ENCODE measurements at places on chromosomes 6 and 20.

DNA sequence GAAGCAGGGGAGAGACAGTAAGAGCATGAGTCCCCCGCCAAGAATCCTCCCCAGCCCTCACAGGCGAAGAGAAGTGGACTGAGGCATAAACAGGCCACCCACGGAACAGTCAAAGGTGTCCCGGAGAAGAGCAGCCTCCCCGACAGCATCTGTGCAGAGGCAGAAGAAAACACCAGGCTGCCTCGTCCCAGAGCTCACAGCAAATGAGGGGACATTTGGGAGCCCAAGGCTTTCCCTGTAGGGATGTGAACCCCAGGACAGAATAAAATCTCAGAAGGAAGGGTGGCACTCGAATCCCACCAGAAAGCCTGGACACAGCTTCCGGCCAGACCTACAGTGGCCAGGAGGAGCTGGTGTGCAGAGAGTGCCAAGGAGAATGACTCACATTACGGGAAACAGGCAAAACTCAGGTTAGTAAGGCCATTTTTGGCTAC, 90.4 kb downstream of the DLL1 start:
- no peak for DNase-seq

GRCh38 chr20:3577366-3577765, 85.8 kb downstream of the GFRA4 start:
- DNase-seq, result no peak

- DNase-seq, result no peak
Measured at GRCh38 chr6:135616655-135617054, 119.1 kb upstream of the AHI1 start.

DNA sequence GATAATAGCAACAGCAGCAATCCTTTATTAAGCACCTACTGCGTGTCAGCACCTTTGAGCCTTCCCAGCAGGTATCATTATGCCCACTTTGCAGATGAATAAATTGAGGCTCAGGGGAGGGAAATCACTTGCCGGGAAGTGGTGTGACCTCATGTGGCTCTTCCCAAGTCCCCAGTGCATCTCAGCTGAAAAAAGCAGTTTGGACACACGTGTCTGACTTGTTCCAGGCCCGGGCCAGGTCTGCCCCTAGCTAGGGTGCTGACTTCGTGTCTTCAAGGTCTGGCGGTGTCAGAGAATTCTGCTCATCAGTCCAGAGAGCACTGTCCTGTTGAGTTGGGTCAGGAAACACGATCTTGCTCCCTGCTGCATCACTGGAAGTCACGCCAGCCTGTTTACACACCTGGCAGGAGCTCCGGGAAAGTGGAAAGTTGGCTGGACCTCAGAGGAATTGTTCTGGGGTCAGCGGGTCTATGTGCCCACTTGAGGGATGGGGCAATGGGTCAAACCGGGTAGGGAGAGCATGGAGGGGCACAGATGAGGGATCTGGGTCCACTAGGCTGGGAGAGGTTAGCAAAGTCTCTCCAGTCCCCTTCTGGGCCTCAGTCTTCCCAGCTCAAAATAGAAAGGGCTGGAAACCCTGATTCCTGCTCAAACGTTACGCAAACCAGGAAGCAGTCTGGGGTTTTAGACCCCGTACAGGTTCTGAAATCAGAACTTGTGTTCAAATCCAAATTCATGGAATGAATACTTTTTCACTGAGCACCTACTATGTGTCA, 10.5 kb downstream of the SLC13A3 start:
- no peak for DNase-seq

GRCh38 chr20:10982692-10983091, 308.9 kb upstream of the JAG1 start:
- no peak for DNase-seq

- DNase-seq, result no peak
Measured at GRCh38 chr20:8457978-8458377, 325.9 kb downstream of the PLCB1 start.

- no peak for DNase-seq
Measured at GRCh38 chr20:11852811-11853210, 64.9 kb upstream of the BTBD3 start.

DNA sequence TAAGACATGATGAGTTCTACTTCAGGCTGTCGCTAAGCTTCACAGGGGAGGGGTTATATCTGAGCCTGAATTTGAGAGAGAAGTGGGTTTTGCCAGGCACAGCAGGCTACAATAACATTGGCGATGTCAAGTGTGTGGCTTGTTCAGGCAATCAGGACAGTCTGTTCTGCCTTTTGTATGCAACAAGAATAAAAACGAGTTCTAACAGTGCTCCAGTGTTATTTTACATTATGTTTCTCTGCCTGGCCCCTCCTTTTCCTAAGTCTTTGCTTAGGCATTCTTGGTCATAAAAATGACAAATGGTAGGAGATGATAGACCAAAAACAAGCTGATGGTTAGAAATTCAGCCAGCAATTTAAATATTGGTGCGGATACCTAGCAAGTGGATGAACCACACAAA, 26.8 kb downstream of the PAQR8 start:
- DNase-seq, result no peak

- no peak for DNase-seq
Measured at GRCh38 chr20:7399575-7399974, 540.7 kb downstream of the HAO1 start.

GRCh38 chr6:112745765-112746164, 398.6 kb downstream of the RFPL4B start:
- DNase-seq, result no peak

GRCh38 chr6:152701081-152701862, 3.6 kb downstream of the MYCT1 start:
- no peak for DNase-seq

GRCh38 chr6:44029444-44030185, 97.6 kb downstream of the MRPL14 start:
- DNase-seq, result no peak

- DNase-seq, result no peak
Measured at GRCh38 chr6:167962711-167963110, 34.8 kb upstream of the KIF25 start.

DNA sequence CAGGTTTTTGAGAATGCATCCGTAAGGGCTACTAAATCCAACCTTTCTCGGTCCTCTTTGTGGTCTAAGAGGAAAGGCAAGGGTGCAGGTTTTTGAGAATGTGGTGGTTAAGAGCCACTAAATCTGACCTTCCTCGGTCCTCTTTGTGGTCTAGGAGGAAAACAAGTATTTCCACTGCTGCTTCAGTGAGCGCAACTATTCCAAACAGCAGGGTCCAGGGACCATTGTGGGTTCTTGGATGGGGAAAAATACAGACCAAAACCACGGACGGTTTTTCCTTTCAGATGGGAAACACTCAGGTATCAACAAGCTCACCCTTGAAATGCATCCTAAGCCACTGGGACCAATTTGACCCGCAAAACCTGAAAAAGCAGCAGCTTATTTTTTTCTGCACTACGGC, 21.9 kb downstream of the BTBD9 start:
- no peak for DNase-seq

- no peak for DNase-seq
Measured at GRCh38 chr20:62599216-62600110, 42.8 kb upstream of the SLCO4A1 start.

DNA sequence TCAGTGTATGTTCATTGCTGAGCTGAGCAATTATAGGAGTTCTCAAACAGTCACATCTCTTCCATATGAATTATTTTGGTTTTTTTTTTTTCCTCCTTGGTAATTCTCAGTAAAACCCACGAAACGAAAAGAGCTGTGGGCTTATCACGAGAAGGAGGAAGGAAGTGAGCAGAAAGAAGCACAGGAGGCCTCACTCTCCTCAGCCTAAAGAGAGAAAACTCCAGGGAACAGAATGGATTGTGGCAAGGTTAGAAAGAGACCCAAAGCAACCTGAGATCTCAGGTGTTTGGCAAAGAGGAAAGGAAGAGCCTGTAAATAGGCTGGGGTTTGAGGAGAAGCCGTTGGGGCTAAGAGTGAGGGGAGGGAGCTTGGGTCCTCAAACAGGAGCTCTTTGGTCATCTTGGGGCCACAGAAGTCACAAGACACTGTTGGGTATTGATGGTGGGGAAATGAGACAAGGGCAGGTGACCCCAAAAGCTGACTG, 67.8 kb upstream of the CITED2 start:
- DNase-seq, result no peak

Data from cortex of kidney (tissue), 1 donor.